ENCODE measurements at places on chromosomes 16 and 17.

- DNase-seq = no peak
Measured at GRCh38 chr16:12869698-12870427, 31.5 kb upstream of the SHISA9 start.

DNA sequence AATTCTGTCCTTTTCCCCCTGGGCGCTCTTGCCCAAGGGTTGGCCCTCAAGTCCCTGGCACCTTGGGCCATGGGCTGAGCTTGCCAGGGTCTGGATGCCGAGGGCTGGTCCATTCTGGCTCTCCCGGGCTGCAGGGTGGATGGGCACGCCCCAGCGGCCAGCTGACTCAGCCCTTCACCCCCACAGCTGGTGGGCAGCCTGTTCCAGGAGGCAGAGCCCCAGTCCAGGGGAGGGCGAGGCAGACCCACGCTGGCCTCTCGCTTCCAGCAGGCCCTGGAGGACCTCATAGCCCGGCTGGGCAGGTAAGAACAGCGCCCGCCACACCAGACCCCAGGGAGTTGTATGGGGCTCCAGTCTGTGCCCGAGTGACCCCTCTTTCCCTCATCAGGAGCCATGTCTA is 15.0 kb downstream of the MYO15B start:
- no peak for DNase-seq

GRCh38 chr16:53605831-53606400 is 97.7 kb downstream of the RPGRIP1L start:
- DNase-seq = no peak

GRCh38 chr17:4394208-4395110 is 28.0 kb upstream of the UBE2G1 start:
- no peak for DNase-seq

GRCh38 chr17:60089096-60089806 is 10.5 kb upstream of the HEATR6 start:
- DNase-seq = no peak

GRCh38 chr17:82835766-82836512 is 3.9 kb downstream of the ZNF750 start:
- no peak for DNase-seq

DNA sequence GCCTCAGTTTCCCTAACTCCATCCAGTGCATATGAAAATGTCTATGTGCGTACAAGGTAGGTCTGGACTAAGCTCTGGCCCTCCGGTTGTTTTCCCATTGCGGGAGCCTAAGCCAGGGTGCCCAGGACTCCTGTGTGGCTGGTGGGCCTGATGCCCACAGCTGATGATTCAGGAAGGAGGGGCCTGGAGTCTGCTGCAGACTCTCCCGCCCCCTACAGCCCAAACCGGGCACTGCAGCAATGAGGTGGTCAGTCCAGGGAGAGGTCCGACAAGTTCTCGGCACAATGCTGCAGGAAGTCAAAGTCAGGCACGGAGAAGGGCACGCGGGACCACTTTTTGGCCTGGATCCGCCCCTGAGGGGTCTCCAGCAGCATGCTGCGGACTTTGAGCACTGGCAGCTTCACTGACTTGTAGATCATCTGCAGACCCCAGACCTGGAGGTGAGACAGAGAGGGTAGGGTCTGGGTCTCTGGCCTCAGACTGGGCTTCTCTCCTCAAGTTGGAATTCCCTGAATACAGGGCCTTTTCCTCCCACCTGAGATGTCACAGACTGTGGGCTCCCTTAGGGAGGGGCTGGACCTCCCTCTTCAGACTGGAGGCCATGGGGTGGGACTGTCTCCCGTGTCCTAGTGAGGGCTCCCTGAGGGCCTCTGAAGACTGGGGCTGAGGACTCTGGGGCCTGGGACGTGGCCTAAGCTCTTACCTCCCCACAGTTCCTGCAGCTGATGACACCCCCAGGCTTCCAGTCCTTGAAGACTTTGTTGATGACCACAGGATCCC is 3.4 kb upstream of the ZNF385C start:
- peak; percentile 45 for DNase-seq

DNA sequence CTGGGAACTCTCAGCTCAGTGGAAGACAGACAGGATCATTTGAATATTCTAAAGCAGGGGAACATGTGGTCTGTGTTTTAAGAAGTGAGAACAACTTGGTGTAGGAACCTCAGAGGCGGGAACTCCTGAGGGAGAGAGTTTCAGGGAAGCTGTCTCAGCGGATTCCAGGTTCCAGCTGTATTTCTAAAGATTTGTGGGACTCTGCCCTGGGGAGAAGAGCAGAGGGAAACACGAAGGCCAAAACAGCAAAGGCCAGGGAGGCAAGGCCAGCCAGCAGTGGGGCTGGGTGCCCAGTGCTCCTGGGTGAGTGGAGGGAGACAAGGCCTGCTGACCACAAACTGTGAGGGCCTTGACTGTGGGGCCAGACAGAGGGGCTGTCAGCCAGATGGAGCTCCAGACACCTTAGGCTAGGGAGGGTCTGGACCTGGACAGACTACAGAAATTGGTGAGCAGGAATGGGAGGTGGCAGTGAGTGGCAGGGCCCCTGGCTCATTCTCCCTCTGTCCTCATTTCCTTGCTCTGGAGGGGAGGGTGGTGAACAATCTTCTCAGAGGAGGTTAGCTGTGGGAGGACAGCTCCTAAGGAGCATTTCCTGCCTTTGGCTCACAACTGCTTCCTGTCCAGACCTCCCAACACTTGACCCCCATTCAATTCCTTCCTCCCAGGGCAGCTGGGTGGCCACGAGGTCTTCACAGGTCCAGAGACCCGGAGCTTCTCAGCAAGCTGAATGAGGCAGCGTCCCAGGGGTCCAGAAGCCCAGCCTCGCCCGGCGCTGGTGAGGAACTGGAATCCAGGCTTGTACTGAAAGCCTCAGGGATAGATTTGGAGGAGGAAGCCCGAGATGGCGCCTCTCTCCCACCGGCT is 21.0 kb upstream of the FZD2 start:
- no peak for DNase-seq

- no peak for DNase-seq
Measured at GRCh38 chr16:1454561-1454960, 10.2 kb upstream of the CCDC154 start.

DNA sequence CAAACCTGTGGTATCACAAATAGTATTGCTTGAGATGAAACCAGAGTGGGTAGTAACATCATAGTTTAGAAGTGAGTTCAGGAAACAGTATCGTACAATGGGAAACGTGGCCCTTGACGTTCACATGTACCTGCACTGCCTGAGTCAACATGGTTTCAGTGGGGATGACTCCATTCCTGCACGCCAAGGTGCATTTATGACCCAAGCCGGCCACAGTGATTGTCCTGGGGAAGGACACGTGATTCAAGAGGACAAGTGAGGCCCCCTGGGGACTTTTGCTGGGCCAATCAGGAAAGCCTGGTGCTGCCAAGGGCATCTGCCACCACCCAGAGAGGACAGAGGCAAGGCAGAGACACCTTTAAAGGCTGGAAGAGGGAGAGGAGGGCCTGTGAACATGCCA is 119.2 kb downstream of the AXIN2 start:
- no peak for DNase-seq

DNA sequence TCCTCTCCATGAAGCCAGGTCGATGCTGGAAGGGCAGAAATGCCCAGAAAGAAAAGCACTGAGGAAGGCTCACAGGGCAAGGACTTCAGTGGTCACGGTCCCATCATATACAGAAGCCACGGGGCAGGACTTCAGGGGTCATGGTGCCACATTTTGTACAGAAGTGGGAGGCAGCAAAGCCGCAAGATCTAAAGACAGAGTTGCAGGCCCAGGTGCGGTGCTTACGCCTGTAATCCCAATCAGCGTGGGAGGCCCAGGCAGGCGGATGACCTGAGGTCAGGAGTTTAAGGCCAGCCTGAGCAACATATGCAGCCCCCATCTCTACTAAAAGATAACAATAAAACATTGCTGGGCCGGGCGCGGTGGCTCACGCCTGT is 96.0 kb downstream of the NXN start:
- no peak for DNase-seq

DNA sequence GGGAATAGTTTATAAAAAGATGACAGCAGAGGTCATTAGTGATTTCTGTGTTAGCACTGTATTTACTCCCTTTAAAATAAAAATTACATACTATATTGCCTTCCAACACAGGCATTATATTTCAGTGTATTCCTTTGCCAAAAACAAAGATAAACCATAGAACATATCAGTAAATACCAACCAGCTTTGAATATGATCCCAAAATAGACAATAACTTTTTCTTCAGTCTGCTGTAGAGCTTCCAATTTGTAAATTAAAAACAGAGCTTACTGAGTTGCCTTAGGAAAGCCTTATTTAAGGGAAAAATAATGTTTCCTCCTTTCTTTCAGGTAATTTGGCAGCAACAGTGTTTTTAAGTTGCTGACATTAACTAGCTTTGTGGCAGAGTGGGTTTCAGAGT is 352.1 kb upstream of the TBX2 start:
- no peak for DNase-seq

DNA sequence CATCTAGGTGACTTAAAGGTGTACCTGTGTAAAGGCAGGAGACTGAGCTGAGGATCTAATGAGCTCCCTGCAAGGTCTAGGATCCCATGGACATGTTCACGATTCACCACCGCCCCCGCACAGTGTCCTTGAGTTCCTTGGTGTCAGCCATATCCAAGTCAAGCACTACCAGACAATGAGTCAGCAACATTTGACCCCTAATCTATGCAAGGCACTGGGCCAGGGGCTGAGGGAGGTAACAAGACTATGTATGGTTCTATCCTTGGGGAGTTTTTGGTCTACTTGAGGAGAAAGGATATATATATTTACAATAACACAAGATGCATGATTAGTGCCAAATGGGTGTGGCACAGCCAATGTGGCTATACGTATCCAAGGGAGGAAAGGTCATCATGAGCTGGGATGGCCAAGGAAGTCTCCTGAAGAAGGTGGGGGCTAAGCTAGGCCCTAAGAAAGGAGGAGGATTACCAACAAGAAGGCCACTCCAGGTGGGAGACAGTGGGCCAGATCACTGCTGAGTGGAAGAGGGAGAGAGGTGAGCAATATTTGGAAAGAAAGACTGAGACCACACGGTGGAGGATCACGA is 35.0 kb downstream of the ITGB3 start:
- no peak for DNase-seq

DNA sequence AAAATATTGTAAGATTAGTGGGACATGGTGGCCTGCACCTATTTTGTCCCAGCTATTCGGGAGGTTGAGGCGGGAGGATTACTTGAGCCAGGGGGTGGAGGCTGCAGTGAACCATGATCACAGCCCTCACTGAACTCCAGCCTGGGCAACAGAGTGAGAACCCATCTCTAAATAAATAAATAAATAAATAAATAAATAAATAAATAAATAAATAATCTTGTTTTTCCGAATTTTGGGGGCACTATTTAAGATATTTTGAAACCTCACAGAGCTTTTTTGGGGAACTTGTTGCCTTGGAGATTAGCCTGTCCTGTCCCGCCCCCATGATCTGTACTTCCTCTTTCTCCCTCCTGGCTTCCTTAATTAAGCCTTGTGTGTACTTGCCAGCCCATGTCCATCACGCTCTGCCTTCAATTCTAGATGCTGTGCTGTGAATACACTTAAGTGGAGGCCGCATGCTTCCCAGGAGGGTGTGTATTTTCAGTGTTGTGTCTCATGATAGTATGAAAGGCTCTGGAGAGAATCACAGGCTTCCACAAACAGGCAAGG is 4.4 kb downstream of the LGALS9 start:
- DNase-seq = no peak

DNA sequence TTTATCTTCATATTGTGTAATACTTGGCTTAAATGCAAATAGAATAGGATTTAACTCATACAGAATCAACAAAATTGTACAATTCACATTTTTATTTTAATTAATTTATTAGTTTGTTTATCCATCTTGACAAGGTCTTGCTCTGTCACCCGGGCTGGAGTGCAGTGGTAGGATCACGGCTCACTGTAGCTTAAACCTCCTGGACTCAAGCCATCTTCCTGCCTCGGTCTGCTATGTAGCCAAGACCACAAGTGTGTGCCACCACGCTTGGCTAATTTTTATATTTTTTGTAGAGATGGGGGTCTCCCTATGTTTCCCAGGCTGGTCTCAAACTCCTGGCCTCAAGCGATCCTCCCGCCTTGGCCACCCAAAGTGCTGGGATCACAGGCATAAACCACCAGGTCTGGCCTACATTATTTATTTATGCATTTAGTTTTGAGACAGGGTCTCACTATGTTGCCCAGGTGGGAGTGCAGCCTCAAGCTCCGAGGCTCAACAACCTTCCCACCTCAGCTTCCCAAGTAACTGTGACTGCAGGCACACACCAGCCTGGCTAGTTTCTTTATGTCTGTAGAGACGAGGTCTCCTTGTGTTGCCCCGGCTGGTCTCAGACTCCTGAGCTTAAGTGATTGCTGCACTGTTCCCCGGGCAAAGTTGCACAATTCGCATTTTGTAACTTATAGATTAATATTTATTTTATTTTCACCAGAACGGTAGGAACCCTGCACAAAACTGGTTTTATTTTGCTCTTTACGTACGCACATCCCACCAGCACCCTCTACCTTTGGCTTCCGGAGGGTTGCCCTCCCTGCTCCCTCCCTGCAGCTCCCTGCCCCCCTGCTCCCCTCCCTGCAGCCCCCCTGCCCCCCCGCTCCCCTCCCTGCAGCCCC is 4.9 kb downstream of the DPEP1 start:
- DNase-seq = no peak

GRCh38 chr16:10385725-10386516 is at the start of gene ATF7IP2:
Gene ATF7IP2 (plus strand): TSS chr16:10386061. CDS start chr16:10430621, 44,560 bp downstream.
- peak; percentile 67 for DNase-seq

DNA sequence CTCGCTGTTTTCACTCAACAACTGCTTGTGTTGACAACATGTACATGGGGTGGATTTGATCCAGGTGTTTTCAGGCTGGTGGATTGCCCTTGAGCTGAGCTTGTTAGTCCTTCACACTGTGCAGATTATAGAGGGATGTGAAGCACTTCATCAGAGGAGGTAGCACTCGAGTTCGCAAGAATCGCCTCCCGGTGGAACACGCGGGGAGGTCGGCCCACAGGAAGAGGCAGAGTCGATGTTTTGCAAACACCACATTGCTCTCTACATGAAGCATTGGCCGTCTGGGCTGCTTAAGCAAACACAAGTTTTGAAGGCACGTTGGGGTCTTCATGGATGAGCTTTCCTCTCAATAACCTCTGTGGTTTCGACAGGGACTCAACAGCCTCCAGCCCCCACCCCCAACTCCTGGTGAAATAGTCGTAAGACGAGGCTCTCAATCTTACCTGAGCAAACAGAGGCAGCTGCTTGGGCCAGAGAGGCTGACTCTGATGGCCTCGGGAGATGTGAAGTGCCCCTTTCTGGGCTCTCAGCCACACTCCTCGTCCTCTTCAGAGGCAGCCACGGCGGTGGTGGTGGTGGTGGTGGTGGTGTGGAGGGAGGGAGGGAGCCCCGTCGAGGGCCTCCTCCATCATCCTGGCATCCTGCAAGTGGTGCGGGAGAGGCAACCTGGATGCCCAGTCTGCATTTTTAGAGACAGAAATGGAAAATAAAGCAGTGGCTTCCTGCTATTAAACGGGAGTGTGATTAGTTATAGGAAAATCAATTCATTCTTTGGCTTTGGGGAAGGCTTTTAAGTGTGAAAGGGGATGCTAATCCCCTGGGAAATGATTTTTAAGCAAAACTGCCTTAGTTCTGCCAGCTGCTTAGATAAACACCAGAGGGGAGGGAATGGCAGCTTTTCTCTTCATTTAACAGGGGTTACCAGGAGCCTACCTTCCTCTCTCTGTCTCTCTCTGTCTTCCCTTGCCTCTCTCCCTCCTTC is 552.5 kb upstream of the EEF2KMT start:
- no peak for DNase-seq

- no peak for DNase-seq
Measured at GRCh38 chr17:82278786-82279391, 5.4 kb upstream of the CSNK1D start.
